ENCODE measurements at places on chromosomes 16 and 17.

DNA sequence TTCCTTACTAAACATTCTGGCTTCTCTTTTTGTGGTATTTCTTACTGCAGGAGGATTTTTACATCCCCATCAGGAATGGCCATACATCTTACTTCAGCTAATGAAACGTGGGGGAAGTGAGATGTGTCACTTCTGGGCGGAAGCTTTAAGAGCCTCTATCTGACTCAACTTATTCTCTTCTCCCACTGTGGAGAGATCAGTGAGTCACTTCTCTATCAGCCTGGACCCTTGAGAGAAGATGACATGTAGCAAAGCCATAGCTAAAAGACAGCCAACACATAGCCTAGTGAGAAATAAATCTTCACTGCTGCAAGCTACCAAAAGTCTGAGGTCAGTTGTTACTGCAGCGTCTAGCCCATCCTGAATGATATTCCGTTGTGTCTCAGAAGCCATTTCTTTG is 1066.7 kb upstream of the RBFOX1 start:
- no peak for DNase-seq

DNA sequence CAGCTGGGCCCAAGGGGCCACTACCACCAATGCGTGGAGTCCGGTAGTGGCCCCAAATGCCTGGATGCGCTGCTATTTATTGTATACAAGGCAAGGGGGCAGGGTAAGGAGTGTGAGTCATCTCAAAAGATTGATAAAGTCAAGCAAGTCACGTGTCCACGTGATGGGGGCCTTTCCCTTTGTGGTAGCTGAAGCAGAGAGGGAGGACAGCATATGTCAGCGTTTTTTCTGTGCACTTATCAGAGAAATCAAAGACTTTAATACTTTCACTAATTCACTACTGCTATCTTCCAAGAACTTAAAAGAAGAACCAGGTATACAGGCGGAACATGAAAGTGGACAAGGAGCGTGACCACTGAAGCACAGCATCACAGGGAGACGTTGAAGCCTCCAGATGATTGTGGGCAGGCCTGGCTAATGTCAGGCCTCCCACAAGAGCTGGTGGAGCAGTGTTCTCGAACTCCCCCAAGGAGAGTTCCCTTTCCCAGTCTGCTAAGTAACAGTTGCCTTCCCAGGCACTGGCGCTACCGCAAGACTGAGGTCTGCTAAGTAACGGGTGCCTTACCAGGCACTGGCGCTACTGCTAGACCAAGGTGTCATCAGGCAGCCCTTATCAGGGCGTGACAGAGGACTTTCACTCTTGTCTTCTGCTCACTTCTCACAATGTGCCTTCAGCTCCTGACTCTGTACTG is 10.8 kb upstream of the ASB16 start:
- no peak for DNase-seq

DNA sequence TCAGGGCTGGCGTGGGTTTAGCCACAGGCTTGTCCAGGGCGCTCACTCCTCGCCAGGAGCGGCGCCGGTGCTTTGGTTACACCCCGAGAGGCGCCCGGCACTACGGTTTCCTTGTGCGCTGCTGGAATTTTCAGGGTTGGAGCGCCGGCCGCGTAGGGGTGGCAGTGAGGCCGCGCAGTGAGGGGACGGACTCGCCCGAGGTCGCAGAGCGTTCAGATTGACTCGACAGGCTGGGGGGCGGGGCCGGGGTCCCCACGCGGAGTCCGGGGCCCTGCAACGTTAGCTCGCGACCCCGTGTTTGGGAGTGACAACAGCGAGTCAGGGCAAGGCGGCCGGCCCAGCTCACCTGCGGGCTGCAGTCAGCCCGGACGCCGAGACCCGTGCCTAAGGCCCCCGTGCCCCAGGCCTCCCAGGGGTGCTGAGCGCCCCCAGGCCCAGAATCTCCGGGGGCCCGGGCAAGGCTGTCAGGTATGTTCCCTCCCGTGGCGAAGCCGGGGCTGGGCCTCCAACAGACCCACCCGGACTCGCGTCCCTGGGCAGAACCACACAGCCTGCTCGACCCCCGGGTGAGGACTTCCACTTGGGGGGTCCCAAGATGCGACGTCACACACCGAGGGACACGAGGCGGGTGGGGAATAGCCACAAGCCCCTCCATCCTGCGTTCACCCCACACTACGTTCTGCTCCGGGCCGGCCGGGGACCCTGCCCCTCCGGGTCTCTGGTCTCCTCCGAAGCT is 1.3 kb upstream of the ACTG1 start:
- DNase-seq, result no peak

- no peak for DNase-seq
Observed at GRCh38 chr17:34254651-34255380, at the start of gene CCL2. Gene CCL2 (plus strand): TSS chr17:34255285. CDS start chr17:34255350, 65 bp downstream.

- no peak for DNase-seq
Observed at GRCh38 chr17:18960803-18961511, 9.0 kb downstream of the SLC5A10 start.

- DNase-seq, result no peak
Observed at GRCh38 chr16:56244612-56245011, 53.3 kb downstream of the GNAO1 start.

DNA sequence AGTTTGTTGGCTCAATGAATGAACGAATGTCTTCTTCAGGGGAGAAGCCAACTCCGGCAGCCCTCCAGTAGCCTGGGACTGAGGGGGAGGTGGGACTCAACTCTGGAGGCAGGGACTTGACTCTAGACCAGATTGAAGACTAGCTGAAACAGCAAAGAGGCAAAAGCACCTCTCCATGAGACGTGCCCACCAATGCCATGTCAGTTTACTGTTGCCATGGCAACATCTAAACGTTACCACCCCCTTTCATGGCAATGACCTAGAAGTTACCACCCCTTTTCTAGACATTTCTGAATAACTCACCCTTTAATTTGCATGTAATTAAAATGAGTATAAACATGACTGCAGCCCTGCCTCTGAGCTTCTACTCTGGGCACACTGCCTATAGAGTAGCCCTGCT is 91.8 kb downstream of the ASIC2 start:
- no peak for DNase-seq

- no peak for DNase-seq
Observed at GRCh38 chr16:27289669-27290068, 21.1 kb upstream of the NSMCE1 start.

DNA sequence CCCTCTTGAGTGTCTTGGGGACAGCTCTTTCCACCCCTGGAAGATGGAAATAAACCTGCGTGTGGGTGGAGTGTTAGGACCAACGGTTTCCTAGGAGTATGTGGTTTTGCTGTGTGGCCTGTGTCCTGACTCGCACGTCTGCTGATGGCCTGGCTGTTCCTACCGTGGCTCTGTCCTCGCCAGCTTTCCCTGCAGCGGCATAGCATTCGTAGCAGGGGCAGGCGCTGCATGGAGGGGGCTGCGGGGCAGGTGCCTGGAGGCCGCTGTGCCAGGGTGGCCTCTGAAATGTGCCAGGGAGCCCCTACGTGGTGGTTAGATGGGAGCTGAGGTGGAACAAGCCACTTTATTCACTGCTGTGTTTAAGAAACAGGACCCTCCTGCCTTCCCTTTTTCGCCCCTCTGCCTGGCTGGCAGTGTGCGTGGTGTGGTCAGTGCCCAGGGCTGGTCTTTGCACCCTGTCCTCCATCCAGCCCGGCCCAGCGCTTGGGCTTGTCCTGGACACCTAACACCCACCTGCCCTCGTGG is 10.6 kb downstream of the SLC16A3 start:
- no peak for DNase-seq

DNA sequence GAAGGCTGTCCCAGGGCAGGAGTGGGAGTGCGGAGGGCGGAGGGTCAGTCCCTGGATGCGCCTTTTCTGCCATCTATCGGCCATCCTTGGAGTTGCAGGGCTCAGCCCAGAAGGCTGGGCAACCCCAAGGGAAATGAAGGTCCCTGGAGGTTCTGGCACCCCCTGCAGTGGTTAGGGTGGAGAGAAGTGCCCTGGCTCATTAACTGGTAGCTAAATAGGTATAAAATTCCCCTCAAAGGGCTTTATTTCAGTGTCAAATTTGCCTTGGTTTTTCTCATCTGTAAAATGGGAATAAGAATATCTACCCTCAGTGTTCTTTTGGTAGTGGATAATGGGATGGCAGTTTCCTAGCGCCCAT is 22.4 kb downstream of the C17orf75 start:
- DNase-seq, result no peak

- no peak for DNase-seq
Observed at GRCh38 chr16:27827765-27828164, 235.7 kb downstream of the GSG1L start.

GRCh38 chr16:23539984-23540816 is 16.9 kb downstream of the EARS2 start:
- no peak for DNase-seq

GRCh38 chr16:75486676-75487313 is 8.4 kb downstream of the CHST6 start:
- DNase-seq, result no peak

GRCh38 chr16:86863609-86864008 is 285.3 kb downstream of the FOXL1 start:
- no peak for DNase-seq

GRCh38 chr17:6159541-6160231 is 89.5 kb downstream of the WSCD1 start:
- no peak for DNase-seq

DNA sequence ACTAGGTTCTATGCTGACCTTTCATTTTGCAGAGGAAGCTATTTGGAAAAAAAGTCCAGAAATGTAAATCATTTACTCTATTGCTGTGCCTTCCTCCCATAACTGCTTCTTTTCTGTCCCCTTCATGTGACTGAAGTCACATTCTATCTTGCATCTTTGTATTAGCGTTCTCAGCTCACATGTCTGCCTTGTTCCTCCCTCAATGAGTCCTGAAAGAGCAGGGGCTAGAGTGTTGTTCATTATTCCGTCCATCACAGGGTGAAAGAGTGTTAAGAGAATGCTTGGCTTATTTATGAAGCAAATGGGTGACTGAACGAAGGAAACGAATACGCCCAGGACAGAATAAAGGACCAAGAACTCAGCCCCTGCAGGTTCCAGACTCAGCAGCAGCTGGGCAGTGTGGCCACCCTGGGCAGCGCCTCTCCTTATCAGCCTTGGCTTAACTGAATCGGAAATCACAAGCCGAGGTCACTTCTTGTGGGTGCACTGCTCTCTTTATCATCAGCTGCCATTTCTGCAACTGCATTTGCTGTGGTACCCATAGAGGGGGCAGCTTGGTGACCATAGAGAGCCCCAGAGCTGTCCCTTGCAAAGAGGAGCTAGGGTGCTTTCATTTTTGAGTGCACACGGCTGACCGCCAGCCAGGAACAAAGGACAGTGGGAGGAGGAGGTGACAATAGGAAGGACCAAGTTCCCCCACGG is 1.8 kb upstream of the PIK3R6 start:
- DNase-seq, result no peak

GRCh38 chr17:45973099-45973780 is 25.8 kb upstream of the STH start:
- no peak for DNase-seq

DNA sequence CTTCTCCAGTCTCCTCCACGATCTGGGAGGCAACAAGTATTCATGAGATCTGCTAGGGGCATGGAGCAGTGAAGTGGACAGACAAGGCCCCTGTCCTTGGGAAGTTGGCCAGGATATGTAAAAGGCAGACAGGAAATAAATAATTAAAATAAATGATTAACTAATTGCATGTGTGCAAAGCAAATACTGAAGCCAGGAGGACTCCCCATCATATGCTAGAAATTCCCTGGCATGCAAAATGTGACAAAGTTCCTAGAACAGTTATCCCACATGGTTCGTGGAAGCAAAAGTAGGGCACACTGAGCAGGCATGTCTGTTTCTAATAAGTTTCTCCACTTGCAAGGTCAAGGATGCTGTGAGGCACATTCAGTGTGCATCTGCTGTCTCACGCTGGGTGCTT is 86.8 kb downstream of the CDYL2 start:
- DNase-seq, result no peak

DNA sequence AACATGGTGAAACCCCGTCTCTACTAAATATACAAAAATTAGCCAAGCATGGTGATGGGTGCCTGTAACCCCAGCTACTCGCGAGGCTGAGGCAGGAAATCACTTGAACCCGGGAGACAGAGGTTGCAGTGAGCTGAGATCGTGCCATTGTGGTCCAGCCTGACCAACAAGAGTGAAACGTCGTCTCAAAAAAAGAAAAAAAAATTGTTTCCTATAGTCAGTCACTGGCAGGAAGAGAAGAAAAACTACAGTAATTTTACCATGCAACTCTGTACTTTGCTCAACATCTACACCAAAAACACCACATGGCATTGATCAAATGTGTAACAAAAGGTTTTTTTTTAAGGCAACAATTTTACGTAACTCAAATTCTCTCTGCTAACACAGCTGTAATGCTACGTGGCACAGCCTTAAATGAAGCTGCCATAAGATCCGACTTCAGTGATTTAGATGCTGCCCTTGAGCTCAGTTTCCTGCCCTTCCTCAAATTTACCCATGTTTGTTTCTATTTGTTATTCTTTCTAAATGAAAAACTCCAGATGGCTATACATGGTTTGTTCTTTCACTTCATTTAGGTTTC is 40.2 kb downstream of the CNOT1 start:
- no peak for DNase-seq

Data from cortex of kidney (tissue), 1 donor.